ENCODE measurements at places on chromosomes 6 and 20. TPM values are rescaled to one million over a fixed set of nuclear protein-coding genes. Genes with fewer than 3 reads are reported as not detected.

The TGM3 gene
- total RNA-seq, result not detected

The NT5E gene
- 37.0 TPM for total RNA-seq

The C6orf163 gene
- 0.44 TPM for total RNA-seq

The HAO1 gene
- not detected for total RNA-seq

The SLC32A1 gene
- total RNA-seq, result not detected

The SLC22A7 gene
- not detected for total RNA-seq

The ULBP3 gene
- total RNA-seq, result 3.0 TPM

The DNAH8 gene
- total RNA-seq, result not detected

The B3GAT2 gene
- total RNA-seq, result not detected

The ATRN gene
- total RNA-seq, result 36.1 TPM

The PHACTR1 gene
- total RNA-seq, result 1.9 TPM

The SAPCD1 gene
- 0.44 TPM for total RNA-seq

The BMP6 gene
- total RNA-seq, result 8.8 TPM

The NKX2-2 gene
- total RNA-seq, result not detected

The RIMS4 gene
- 0.24 TPM for total RNA-seq

The KCNK15 gene
- total RNA-seq, result 2.5 TPM

The ELOVL2 gene
- 4.1 TPM for total RNA-seq

The EFCAB8 gene
- total RNA-seq, result not detected

The PXDC1 gene
- 61.0 TPM for total RNA-seq

The LST1 gene
- not detected for total RNA-seq

The FAM217B gene
- 4.1 TPM for total RNA-seq

The MRAP2 gene
- 0.98 TPM for total RNA-seq

The NTSR1 gene
- total RNA-seq, result not detected

The MROH8 gene
- 1.3 TPM for total RNA-seq

The ZNF391 gene
- total RNA-seq, result 0.73 TPM

The SASH1 gene
- total RNA-seq, result 27.6 TPM

The SLC17A2 gene
- total RNA-seq, result not detected

The SLPI gene
- not detected for total RNA-seq

The CCDC170 gene
- 0.31 TPM for total RNA-seq

The MYB gene
- not detected for total RNA-seq

The ZSWIM1 gene
- total RNA-seq, result 11.1 TPM

The CCN5 gene
- total RNA-seq, result 25.1 TPM

The LYRM4 gene
- total RNA-seq, result 27.0 TPM

The MYO6 gene
- 7.0 TPM for total RNA-seq

Measured in cardiac ventricle fibroblast (primary cell).